ENCODE measurements at places on chromosomes 6 and 20.

DNA sequence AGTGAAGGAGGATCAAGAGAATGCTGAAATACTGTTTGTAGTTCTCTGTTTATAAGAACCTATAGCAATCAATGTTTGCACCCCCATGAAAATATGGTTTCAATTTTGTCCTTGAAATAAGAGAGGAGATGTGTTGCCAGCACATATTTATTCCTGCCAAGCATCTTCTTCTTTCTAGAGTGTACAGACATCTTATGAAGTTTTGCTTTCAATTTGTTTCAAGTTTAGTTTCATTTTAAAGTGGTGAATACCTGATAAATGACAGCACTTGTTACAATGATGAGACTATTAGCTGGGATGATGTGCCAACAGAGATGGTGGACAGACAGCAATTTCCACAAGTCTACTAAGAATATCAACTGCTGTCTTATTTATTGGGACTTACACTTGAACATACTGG is 39.2 kb upstream of the CENPW start:
- H3K27ac ChIP-seq = no peak overlapping the region
- H3K36me3 ChIP-seq = no peaks in the 10 kb centered on the region
- DNase-seq = no peak
- H3K27me3 ChIP-seq = no peaks in the 10 kb centered on the region
- H3K4me3 ChIP-seq = no peak overlapping the region
- H3K4me1 ChIP-seq = no peaks in the 10 kb centered on the region

DNA sequence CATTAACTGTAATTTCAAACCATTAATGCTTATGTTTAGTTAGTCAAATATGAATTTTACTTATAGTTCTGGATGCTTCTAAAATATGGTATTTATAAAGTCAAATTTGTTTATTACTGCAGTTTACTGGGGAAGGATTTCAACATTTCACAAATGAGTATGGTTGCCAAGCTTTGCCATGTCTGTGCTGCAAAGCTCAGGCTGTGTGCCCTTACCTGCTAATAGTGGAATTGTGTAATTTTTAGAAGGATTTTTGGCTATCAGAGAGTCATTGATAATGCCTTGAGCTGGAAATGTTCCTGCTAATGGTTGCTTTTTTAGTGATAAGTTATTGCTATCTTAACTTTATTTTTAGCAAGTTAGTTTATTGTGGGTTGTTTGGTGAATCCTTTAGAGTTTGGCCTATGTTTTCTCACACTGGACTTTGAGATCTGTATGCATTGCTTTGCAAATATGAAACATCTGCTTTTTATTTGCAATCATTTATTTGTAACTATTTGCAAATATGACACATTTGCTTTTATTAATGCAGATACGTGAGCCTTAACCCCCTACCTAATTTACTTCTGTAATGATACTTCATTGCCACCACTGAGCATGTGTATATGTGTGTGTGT is 105.8 kb downstream of the CD109 start:
- no peaks in the 10 kb centered on the region for H3K27me3 ChIP-seq
- no peaks in the 10 kb centered on the region for H3K36me3 ChIP-seq
- no peak for DNase-seq

DNA sequence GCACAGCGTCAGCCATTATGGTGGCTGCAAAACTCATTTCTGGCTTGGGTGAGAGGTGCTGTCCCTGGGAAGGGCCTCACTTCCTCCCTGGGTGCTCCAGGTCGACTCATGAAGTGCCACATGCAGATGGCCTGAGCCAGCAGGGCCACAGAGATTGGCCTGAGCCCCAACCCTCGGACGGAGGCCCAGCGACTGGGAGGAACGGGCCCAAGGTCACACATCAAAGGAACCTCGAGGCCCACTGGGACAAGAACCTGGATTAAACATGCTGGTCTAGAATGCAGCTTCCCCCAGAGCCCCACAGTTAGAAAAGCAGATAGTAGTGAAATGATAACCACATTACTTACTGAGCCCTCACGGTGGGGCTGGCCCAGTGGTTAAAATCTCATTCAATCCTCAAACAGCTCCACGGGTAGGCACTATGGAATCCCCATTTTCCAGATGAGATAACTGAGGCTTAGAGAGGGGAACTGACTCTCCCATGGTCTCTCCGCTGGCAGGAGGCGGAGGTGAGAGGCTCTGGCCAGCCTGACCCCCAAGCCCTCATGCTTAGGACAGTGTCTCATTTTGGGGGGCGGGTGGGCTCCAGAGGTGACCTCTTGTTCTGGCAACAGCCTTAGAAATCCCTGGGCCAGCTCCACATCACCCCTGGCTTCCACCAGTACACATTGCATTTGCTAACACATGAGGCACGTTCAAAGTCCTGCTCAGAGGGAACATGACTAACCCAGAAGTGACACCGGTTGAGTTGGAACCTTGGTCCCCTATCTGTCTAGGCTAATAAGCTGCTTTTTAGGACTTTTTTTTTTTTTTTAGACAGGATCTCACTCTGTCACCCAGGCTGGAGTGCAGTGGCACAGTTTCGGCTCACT is 53.0 kb downstream of the SRC start:
- no peaks in the 10 kb centered on the region for H3K27me3 ChIP-seq
- H3K27ac ChIP-seq = no peak overlapping the region
- no peaks in the 10 kb centered on the region for H3K4me1 ChIP-seq
- H3K4me3 ChIP-seq = no peak overlapping the region

DNA sequence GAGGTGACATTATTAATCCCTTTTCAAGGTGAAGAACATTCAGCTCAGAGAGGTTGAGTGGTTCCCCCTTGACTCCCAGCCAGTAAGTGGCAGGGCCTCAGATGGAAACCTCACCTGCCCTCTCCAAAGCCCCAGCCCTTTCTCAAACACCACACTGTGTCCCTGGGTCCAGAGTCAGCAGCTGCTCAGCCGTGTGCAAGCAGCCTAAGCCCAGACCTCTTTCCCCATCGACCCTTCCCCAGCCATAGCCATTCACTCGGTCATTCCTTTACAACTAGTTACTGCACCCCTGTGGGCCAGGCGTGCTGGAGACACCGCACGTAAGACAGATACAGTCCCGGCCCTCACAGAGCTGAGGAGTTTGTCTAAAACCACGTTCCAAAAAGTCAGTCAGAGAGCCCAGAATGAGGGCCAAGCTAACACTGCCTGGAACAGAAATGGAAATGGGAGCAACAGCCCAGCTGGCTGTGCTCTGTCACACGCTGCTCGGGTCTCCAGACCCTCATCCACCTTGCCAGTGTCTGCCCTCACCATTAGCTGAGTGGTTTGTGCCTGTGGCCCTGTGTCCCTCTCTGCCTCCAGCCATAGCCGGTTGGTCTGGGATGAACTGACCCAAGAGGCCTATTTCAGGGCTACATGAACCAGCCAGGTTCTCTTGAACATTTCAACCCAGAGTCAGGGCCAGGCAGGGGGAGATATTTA is 29.6 kb downstream of the ZC3H12D start:
- DNase-seq = no peak
- H3K27ac ChIP-seq = peak overlapping the region; percentile 68
- no peak overlapping the region for H3K4me3 ChIP-seq

DNA sequence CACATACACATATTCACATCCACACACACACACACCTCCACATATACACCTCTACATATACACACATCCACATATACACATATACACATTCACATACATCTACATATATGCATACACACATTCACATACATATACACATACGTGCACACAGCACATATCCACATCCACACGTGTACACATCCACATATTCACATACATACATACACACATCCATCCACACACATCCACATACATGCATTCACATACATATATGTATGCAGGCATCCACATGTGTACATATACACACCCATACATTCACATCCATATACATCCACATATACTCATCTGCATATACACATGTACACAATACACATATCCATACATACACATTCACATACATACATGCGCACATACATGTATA is 25.6 kb upstream of the NKX2-2 start:
- H3K27ac ChIP-seq = no peak overlapping the region
- no peak for DNase-seq
- H3K4me3 ChIP-seq = no peak overlapping the region
- H3K4me1 ChIP-seq = no peaks in the 10 kb centered on the region

- H3K4me3 ChIP-seq = no peak overlapping the region
- no peaks in the 10 kb centered on the region for H3K36me3 ChIP-seq
- no peaks in the 10 kb centered on the region for H3K27me3 ChIP-seq
- H3K4me1 ChIP-seq = no peaks in the 10 kb centered on the region
Measured at GRCh38 chr20:60236613-60237012, 278.4 kb downstream of the CDH26 start.

GRCh38 chr6:6806844-6807518 is 218.5 kb downstream of the LY86 start:
- H3K36me3 ChIP-seq = no peaks in the 10 kb centered on the region
- H3K27ac ChIP-seq = peak overlapping the region; percentile 67
- no peaks in the 10 kb centered on the region for H3K4me1 ChIP-seq
- DNase-seq = peak; percentile 80
- H3K27me3 ChIP-seq = no peaks in the 10 kb centered on the region

DNA sequence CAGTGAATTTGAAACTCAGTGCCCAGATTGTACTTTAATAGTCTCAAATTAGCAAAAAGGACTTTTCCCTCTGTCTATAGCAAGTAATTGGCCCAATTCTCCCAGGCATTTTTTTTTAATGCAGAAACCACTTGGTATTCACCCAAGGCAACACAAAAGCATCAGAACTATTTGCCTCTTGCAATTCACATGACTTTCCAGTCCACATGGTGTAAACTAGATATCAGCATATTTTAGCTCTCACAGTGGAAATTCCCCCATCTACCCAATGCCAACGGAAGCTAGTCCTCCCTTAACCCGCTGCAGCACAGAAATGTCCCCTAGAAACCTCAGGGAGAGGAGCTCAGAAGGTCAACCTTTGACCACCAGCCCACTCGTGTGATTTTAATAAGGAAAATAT is 103.4 kb upstream of the CDYL start:
- DNase-seq = peak; percentile 11
- H3K36me3 ChIP-seq = no peaks in the 10 kb centered on the region
- H3K4me3 ChIP-seq = no peak overlapping the region
- H3K4me1 ChIP-seq = no peaks in the 10 kb centered on the region
- H3K27me3 ChIP-seq = no peaks in the 10 kb centered on the region
- no peak overlapping the region for H3K27ac ChIP-seq

GRCh38 chr6:113644861-113645575 is 212.1 kb upstream of the MARCKS start:
- H3K4me1 ChIP-seq = peaks cover 9% of the 10 kb centered on the region
- no peak for DNase-seq
- H3K36me3 ChIP-seq = no peaks in the 10 kb centered on the region
- no peak overlapping the region for H3K4me3 ChIP-seq
- H3K27me3 ChIP-seq = no peaks in the 10 kb centered on the region
- no peak overlapping the region for H3K27ac ChIP-seq

DNA sequence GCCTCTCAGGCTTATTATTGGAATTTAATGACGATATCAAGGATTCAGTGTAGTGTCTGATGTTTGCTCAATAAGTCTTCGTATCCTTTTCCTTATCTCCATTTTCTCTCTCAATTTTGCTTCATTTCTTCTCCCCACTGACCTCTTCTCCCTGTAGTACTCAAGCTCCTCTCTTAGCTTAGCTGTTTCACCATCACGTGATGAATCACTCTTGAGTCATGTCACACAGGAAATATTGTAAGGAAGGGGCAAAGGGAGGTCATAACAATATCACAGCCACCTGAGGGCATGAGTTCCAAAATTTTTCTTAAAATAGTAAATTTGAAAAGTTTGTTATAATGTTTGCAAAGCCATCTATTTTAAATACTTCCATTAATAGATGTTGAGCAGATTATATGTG is 392.2 kb upstream of the MARCKS start:
- no peak overlapping the region for H3K4me3 ChIP-seq
- DNase-seq = no peak
- H3K4me1 ChIP-seq = no peaks in the 10 kb centered on the region
- no peak overlapping the region for H3K27ac ChIP-seq
- no peaks in the 10 kb centered on the region for H3K27me3 ChIP-seq

- H3K4me1 ChIP-seq = peaks cover 64% of the 10 kb centered on the region
- no peak for DNase-seq
- H3K4me3 ChIP-seq = no peak overlapping the region
- no peaks in the 10 kb centered on the region for H3K27me3 ChIP-seq
Measured at GRCh38 chr6:44104481-44105021, 22.7 kb downstream of the MRPL14 start.

- H3K27ac ChIP-seq = no peak overlapping the region
Measured at GRCh38 chr20:44896583-44896982, 11.1 kb downstream of the YWHAB start.

- H3K27me3 ChIP-seq = no peaks in the 10 kb centered on the region
- peak; percentile 47 for DNase-seq
- H3K27ac ChIP-seq = no peak overlapping the region
- H3K4me1 ChIP-seq = no peaks in the 10 kb centered on the region
Measured at GRCh38 chr20:59725476-59726280, 121.3 kb downstream of the PHACTR3 start.

GRCh38 chr6:11996751-11997150 is 15.4 kb upstream of the HIVEP1 start:
- no peaks in the 10 kb centered on the region for H3K4me1 ChIP-seq
- H3K36me3 ChIP-seq = no peaks in the 10 kb centered on the region
- DNase-seq = no peak

Data from right atrium auricular region (tissue), 2 donors.